Activated CD4-positive, alpha-beta T cell treated with anti-CD3 and anti-CD28 coated beads, Interleukin-2, amount 10 ng/mL, durations not matched to agents 24 days and 14 days (primary cell): ENCODE measurements at places on chromosomes 5 and 9. TPM values are rescaled to one million over a fixed set of nuclear protein-coding genes. Genes with fewer than 3 reads are reported as not detected.

GRM6 gene
- total RNA-seq, result not detected in 2 replicates

RMND5B gene
- 29.3 and 29.5 TPM in 2 replicates for total RNA-seq

TRIO gene
- 8.7 and 14.0 TPM in 2 replicates for total RNA-seq

GABRA1 gene
- total RNA-seq, result not detected in 2 replicates

NIPAL4 gene
- total RNA-seq, result 2.2 and 2.7 TPM in 2 replicates

OR4F3 gene
- total RNA-seq, result not detected in 2 replicates

HRH2 gene
- total RNA-seq, result 67.3 and 70.4 TPM in 2 replicates

CSF1R gene
- total RNA-seq, result 0.14 TPM in 1 of 2 replicates, not detected in the other

PCDHB8 gene
- not detected in 2 replicates for total RNA-seq

MFAP3 gene
- 23.1 and 26.4 TPM in 2 replicates for total RNA-seq

DUSP1 gene
- 10.2 and 10.6 TPM in 2 replicates for total RNA-seq

SLC25A46 gene
- total RNA-seq, result 47.0 and 49.4 TPM in 2 replicates

TAL2 gene
- not detected in 2 replicates for total RNA-seq

TSSK1B gene
- not detected in 2 replicates for total RNA-seq

HK3 gene
- 0.21 and 0.85 TPM in 2 replicates for total RNA-seq

IFNA2 gene
- total RNA-seq, result not detected in 2 replicates

DPP7 gene
- 365 and 375 TPM in 2 replicates for total RNA-seq

SLC1A3 gene
- total RNA-seq, result not detected in 2 replicates

REEP5 gene
- total RNA-seq, result 74.4 and 75.3 TPM in 2 replicates

RETREG1 gene
- total RNA-seq, result 21.1 and 21.5 TPM in 2 replicates

ZNF366 gene
- total RNA-seq, result not detected in 2 replicates

FSTL4 gene
- total RNA-seq, result 0.42 TPM in 1 of 2 replicates, not detected in the other

NR5A1 gene
- not detected in 2 replicates for total RNA-seq

SHROOM1 gene
- 5.3 and 7.4 TPM in 2 replicates for total RNA-seq

FBP2 gene
- total RNA-seq, result not detected in 2 replicates

CARD9 gene
- 7.8 and 9.2 TPM in 2 replicates for total RNA-seq

TMEM267 gene
- total RNA-seq, result 20.0 and 24.0 TPM in 2 replicates

SCGB3A2 gene
- not detected in 2 replicates for total RNA-seq

RFESD gene
- 4.0 and 4.2 TPM in 2 replicates for total RNA-seq

PHF24 gene
- 0.14 and 0.57 TPM in 2 replicates for total RNA-seq

RC3H2 gene
- total RNA-seq, result 39.7 and 40.2 TPM in 2 replicates

CCDC112 gene
- 0.31 and 0.49 TPM in 2 replicates for total RNA-seq

HTR4 gene
- not detected in 2 replicates for total RNA-seq

RHOBTB3 gene
- 0.37 and 0.45 TPM in 2 replicates for total RNA-seq

GKAP1 gene
- total RNA-seq, result 2.3 and 2.8 TPM in 2 replicates

SPINK7 gene
- total RNA-seq, result not detected in 2 replicates

TAF1L gene
- total RNA-seq, result 0.05 TPM in 1 of 2 replicates, not detected in the other

FGF1 gene
- not detected in 2 replicates for total RNA-seq

KCNV2 gene
- total RNA-seq, result not detected in 2 replicates

DOLK gene
- 15.2 and 15.9 TPM in 2 replicates for total RNA-seq

SOHLH1 gene
- not detected in 2 replicates for total RNA-seq

RNF183 gene
- total RNA-seq, result 0.12 TPM in 1 of 2 replicates, not detected in the other

ITGA1 gene
- 1.6 and 2.2 TPM in 2 replicates for total RNA-seq

SLC36A2 gene
- not detected in 2 replicates for total RNA-seq
